ENCODE measurements at places on chromosomes 7 and 10.

GRCh38 chr10:74078037-74078436 is 72.6 kb downstream of the AP3M1 start:
- DNase-seq: no peak

DNA sequence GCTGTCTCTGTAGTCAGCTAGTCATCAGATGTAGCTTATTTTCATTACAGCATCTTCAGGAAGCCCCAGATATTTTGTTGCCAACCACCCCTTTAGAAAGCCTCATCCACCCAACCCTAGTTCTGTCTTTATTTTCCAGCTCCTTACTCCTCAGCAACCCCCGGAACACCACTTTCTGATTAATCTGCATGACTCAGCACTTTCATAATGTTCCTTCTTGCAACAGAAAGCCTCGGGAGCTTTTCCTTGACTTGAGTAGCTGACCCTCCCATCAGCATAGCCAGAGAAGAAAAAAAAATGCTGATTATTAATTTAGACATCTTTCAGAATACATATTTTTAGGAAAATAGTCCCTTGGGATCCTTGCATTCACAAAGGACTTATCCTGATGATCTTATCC is 244.0 kb upstream of the CXCL12 start:
- no peak for DNase-seq

- no peak for DNase-seq
Measured at GRCh38 chr7:90717296-90718060, 121.4 kb downstream of the CDK14 start.

DNA sequence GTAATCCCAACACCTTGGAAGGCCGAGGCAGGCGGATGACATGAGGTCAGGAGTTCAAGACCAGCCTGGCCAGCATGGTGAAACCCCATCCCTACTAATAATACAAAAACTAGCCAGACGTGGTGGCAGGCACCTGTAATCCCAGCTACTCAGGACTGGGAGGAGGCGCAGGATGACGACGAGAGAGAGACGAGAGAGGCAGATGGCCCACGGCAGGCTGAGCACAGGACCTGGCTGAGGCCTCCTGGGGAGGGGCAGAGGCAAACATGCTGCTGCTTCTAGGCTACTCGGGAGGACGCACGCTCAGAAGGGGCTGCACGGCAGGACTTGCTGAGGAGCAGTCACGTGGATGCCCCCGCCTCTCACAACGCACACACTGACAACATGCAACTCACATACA is 22.4 kb downstream of the DIP2C start:
- DNase-seq: no peak

GRCh38 chr7:37944737-37945054 is 24.3 kb downstream of the EPDR1 start:
- DNase-seq: no peak

DNA sequence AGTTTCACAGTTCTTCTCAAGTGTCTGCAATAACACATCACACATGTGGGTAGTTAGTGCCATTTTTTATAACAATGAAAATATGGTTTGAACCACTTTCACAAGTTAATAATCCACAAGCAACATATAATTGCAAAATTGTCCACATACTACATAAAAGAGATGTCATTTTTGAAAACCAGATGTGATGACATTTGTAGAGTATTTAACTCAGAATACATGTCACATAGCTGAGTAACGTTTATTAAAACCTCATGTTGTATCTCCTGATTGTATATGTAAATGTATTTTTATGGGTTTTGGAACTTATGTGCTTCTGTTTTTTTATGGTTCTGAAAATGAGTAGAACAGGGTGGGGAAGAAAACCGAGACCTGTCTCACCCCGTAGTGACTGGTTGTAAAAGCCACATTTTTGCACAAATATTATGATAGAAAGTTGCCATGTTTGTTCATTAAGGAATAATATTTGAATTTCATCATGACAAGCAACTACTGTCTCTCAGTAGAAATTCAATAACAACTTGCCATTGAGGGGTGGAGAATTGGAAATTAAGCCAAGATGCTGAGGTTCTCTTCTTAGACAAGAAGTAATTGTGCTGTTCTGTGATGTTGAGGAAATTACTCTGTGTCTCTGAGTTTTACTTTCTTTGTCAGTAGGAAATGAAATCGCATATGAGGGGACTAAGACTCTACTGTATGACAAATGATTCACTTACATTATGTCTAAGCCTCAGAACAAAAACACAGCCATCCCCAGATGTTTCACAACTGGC is 29.2 kb upstream of the EGFR start:
- DNase-seq: no peak

DNA sequence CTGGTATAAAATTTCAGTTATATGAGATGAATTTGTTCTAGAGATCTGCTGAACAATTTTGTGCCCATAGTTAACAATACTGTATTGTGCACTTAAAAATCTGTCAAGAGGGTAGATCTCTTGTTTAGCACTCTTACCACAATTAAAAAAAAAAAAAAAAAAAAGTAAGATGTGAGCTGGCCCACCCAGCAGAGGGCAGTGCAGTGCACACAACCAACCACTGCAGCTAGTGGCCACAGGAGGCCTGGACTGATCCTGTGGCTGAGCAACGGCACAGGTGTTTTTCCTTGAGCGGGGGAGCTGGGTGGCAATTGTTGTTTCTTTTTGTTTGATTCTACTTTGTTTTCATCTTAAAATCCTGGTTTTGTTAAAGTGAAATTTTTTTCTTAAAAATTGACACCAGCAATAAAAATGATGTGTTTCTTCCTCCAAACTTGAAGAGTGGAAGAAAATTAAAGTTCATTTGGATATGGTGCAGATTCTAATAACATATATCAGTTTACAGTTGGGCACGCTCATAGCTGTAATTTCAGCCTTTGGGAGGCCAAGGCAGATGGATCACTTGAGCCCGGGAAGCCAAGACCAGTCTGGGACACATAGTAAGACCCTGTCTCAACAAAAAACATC is 171.1 kb upstream of the TBX20 start:
- no peak for DNase-seq

GRCh38 chr10:113718969-113719822 is 32.3 kb upstream of the PLEKHS1 start:
- DNase-seq: no peak

DNA sequence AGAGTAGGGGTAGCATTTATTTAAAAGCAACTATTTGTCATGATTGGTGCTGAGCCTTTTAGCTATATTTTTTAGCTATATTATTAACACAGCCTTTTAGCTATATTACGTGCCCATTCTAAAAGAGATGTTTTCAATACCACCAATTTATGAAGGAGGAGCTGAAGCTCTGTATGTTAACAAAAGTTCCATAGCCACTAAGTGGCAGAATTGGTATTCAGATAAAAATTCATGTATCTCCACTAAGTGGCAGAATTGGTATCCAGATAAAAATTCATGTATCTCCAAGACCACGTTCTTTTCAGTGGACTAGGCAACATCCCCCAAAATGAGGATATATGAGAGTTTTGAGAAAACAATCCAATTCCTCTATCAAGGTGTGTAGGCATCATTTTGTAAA is 268.6 kb downstream of the HGF start:
- no peak for DNase-seq

- no peak for DNase-seq
Measured at GRCh38 chr10:103692952-103693811, 162.2 kb downstream of the SH3PXD2A start.

GRCh38 chr10:69048103-69048502 is 39.8 kb upstream of the SRGN start:
- no peak for DNase-seq

DNA sequence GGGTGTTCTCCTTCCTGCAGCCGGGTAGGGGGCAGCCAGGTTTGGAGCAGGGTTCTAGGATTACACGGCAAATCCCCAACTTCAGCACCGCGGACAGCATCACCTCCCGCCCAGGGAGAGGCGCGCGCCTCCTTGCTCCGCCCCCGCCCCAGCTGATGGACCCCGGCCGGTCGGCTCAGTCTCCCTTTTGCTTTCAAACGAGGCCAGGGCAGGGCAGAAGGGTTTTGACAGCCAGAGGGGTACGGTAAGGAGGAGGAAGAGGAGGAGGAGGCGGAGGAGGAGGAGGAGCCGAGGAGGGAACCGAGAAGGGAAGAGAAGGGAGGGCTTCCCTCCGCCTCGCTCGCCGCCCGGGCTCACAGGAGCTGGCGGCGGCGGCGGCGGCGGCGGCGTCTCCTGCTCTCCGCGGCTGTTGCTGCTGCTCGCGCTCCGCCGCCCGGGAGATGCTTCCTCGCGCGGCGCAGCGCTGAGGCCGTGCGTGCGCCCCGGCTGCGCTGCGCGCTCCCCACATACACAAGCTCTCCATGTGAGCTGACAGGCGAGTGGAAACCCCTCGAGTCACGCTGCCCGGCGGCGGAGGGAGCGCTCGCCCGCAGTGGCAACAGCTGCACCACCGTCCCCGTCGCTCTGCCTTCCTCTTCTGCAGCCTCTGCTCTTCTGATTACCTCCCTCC is 615 bp upstream of the CNTNAP2 start:
- no peak for DNase-seq

GRCh38 chr10:68032113-68032512 is 43.0 kb downstream of the HERC4 start:
- DNase-seq: no peak

DNA sequence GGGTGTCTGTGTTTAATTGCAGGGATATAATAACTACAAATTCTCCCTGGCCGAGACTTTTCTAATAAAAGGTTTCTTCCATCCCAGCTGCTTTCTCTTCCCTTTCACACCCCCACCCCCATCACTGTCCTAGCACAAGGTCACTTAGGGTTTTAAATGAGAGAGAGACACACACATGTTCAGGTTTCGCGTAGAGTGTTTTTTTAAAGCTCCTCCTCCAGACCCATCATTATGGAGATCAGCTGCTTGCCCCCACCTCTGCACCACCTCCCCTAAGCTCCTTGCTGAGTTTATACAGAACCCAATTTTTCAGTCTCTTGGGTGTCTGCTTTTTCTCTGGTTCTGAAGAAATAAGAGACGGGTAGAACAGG is 18.6 kb downstream of the LRMDA start:
- DNase-seq: no peak

DNA sequence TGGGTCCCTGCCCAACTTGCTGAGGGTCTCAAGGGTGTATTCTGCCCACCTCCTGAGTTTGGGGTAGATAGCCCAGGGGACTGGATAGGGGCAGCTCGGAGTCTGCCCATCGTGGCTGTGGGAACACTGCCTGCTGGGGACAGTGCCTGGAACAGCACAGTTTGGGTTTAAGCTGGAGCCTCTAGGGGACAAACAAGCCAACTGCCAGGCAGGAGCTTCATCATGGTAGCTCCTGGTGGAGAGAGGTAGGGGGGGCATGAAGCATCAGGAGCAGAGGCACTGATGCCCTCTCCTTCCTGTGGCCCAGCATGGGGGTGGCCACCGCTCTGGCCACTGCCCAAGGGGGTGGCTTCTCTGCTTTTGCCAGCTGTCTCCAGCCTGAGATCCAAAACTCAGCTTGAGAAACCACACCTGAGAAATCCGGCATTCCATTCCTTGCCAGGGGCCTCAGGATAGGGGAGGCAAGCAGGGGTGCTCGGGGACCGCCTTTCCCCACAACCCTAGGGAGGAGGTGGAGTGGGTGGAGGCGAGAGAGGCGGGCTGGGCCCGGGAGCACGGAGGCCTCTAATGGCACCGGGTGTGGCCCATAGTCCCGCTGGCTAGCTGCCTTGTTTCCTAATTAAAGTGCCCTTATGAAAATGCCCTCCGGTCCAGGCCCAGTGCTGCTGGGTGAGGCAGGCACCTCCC is 47.6 kb downstream of the UNC5B start:
- no peak for DNase-seq

DNA sequence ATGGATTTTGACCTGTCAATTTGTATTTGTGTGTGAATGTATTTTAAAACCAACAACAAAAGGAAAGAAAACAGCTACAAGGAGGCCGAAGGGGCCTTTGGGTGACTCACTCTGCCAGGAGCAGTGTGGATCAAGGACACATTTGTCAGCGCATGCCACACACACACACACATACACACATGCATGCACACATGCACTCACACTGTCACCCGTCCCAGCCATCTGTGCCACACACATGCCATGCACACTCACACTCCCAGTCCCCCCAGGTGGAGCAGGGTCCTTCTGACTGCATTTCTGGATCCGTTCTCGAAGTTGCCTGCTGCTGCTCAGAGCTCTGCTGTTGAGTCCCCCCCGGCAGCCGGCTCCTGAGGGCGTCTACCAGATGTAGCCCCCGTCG is 26.0 kb downstream of the SPOCK2 start:
- DNase-seq: no peak

GRCh38 chr10:114436941-114437340 is 32.6 kb upstream of the AFAP1L2 start:
- no peak for DNase-seq

DNA sequence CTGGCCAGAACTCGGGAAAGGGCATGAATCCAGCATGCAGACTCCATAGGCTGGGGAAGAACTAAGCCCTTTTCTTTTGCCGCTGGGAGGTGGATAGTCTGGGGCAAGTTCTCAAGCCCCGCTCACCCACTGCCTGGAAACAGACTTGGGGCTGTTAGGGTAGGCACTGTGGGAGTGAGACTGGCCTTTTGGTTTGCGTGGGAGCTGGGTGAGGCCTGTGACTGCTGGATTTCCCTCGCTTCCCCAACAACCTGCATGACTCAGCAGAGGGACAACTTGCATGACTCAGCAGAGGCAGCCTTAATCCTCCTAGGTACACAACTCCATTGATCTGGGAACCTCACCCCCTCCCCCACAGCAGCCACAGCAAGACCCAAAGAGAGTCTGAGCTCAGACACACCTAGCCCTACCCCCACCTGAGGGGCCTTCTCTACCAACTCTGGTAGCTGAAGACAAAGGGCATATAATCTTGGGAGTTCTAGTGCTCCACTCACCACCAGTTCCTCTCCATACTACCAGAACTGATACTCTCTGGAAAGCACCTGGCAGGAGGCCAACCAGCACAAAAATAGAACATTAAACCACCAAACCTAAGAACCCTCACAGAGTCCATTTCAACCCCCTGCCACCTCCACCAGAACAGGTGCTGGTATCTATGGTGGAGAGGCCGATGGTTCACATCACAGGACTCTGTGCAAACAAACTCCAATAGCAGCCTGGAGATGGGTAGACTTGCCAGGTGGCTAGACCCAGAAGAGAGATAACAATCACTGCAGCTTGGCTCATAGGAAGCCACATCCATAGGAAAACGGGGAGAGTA is 81.4 kb upstream of the LAMB4 start:
- no peak for DNase-seq

- no peak for DNase-seq
Measured at GRCh38 chr10:43263551-43264343, 3.1 kb downstream of the RASGEF1A start.

GRCh38 chr7:28075674-28076358 is 104.8 kb downstream of the JAZF1 start:
- no peak for DNase-seq

- no peak for DNase-seq
Measured at GRCh38 chr10:132062641-132063390, 2.9 kb upstream of the JAKMIP3 start.

DNA sequence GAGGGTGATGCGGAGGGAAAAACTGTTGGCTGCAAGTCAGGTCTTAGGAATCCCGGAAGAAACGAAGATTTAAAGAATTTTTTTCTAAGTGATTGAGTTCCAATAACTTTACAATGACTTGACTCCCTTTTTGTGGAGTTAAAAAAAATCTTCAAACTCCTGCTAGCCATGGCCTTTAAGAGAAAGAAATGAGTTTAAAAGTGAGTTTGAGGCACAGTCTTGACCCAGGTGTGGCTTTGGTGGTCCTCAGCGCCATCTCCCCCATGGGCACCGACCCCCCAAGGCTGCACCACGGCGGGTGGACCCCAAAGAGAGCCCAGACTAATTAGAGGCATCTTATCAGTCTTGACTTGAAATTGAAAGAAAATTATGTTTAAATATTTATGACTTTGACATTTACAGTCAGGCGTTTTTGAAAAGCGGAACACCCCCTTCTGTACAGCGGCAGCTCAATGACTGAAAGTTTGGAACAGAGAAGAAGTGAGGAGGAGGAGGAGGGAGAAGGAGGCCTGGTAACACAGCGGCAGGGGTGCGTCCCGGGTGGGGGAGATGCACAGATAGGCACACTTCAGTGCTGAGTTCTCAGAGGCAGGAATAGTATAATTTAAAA is 349.6 kb downstream of the DNAJB6 start:
- DNase-seq: no peak

Data from esophagus squamous epithelium (tissue), 5 donors.